ENCODE measurements at places on chromosomes 7 and 10.
A peak's percentile ranks its signal among the peaks of the same experiment; 100 is the strongest.

GRCh38 chr7:103343758-103344452 lies 662 bp downstream of the DNAJC2 start:
- DNase-seq = no peak

GRCh38 chr7:16564909-16565426 lies 38.3 kb downstream of the LRRC72 start:
- DNase-seq = peak; percentile 6

- DNase-seq = no peak
Measured at GRCh38 chr7:93948873-93949272, 27.3 kb downstream of the GNG11 start.

GRCh38 chr10:16586358-16587138 lies 64.9 kb upstream of the C1QL3 start:
- no peak for DNase-seq

DNA sequence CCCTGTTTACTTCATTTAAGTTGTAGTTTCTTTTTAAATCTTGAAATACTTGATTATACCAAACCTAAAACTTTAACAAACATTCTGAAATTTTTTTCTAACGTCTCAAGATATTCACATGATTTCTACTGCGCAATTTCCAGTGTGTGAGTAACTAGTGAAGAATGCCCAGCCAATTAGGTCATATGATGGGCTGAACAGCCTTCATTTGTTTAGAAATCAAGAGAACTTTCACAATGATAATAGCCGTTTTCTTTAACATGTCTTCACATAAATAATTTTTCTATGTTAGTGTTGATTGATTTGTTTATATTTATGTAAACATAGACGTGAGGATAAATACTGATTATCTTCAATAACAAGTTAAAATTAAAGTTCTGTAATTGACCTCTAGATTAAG lies 21.8 kb downstream of the STAM start:
- DNase-seq = peak; percentile 92

DNA sequence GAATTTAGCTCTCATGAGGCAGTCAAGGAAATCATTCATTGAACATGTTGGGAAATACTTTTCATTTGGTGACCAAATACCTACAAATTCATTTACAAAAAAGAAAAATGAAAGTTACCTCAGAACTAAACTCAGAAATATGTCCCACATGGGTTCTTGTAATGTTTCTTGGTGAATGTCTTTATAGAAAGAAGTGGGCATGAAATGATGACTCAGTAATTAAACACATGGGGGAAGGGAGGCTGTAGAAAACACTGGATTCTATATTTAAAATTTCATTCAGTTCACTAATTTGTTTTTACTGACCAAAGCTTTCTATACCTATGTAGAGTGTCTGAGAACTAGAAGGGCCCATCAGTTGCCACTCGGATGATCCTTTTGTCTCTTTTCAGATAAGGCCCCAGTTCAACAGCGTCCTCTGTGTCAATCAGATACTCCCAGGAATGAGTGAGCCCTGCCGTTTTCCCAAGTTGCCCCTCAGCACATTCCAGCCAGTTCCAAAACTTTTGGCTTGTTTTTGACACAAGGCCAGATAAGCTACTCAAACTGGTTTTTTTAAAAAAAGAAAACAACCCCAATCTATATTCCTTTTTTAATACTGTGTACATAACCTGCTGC lies 49.3 kb upstream of the AGBL3 start:
- no peak for DNase-seq

GRCh38 chr7:131330299-131330698 lies 2.6 kb downstream of the MKLN1 start:
- DNase-seq = no peak

DNA sequence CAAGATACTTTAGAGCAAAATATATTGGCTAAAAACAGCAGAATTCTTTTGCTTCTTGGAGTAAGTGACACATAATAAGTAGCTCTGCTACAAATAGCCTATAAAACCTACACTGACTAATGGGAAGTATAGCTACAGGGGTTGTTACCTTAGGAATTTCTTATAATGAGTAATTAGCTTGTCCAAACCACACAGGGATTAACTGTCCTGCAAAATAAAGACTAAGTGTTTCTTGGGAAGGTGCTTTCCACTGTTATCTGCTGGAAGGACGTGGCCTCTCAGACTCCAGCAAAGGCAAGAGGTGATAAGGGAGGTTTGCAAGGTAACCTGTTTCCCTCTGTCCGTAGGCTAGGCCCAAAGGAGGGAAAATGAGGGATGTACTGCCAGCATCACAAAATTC lies 302.4 kb downstream of the DOCK4 start:
- peak; percentile 35 for DNase-seq

- no peak for DNase-seq
Measured at GRCh38 chr10:119541459-119542356, 811 bp downstream of the RGS10 start.

DNA sequence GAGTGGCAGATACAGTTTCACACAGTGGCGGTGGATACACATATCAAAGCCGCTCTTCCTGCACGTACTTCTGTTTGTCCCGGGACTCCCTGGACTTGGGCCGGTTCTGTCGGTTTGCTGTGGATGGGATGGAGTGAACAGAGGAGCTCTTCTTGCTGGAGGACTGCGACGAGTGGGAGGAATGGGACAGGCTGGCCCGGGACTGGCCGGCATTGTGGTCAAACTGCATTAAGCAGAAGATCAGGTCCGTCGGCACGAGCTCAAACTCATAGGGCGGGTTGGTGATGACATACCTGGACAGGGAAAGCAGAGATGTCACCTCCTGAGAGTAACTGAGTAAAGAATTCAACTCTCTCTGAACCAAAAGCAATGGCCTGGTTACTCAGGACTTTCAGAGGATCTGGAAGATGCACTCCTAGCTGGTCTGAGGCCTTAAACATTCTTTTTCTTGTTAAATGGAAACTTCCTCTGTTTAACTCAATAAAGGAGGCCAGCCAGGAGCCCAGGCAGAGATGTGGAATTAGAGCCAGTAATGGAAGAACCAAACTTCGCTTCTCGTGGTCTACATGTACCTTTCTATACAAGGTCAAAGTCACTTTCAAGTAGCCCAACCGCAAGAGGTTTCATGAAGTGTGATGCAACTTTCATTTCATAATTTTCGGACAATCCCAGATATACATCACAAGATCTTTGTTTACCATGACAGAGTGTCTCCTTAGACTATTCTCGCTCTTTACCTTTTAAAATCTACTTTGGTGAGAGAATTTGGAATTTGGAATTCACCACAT lies 750.2 kb downstream of the KCNMA1 start:
- DNase-seq = no peak

DNA sequence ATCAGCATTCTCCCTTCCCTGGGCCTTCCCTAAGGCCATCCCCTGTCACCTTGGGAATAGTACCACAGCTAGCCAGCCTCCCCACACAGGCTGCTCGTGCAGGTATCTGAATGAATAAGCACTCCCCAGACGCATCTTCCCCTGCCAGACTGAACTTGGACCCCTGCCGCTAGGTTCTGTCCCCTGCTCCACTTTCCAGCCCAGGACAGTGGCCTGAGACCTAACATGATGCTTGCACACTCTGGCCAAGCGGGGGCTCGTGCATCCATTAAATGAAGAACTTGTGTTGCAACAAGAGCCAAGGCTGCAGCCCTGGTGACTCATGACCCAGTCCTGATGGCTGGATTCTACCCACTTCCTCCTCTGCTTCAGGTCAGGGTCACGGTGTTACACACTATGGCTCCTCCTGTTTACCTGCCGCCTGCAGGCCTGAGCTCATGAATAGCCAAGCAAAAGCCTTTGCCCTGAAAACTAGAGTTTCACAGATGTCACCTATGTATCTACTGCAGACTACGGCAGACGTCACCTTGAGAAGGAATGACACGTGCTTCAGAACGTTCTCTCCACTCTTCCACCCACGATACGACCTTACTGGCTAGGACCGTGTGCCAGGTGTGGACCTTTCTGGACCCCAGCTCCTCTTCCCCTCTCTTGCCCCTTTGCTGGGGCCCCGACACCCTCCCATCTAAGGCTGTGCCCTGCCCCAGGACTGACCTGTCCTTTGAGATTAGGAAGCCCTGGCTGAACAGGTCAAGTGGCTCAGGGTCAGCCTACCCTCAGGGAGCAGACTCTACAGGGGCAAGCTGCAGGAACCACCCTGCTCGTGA lies 6.5 kb downstream of the ASB13 start:
- no peak for DNase-seq

DNA sequence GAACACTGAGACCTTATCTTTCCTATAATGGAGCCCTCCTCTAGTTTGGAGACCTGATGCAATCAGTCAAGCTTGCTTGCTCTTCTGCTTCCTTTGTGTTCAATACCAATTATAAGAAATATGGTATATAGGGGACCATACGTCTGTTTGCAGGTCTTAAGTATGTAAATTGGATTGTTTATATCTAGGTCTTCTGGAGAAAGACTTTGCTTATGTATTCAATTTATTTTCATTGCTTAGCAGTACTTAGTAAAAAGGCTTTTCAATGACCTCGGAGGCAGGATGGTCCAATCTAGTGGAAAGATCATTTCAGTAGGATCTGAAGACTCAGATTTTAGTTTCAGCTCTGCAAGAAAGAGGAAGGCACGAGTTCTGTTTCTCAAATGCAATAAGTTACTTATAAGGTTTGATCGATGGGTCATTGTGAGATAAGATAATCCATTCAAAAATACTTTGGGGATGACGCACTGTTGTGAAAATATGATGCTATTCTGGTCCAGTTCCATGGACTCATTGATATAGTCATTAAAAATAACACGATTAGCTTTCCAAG lies 571.6 kb downstream of the SH2D4B start:
- DNase-seq = no peak

DNA sequence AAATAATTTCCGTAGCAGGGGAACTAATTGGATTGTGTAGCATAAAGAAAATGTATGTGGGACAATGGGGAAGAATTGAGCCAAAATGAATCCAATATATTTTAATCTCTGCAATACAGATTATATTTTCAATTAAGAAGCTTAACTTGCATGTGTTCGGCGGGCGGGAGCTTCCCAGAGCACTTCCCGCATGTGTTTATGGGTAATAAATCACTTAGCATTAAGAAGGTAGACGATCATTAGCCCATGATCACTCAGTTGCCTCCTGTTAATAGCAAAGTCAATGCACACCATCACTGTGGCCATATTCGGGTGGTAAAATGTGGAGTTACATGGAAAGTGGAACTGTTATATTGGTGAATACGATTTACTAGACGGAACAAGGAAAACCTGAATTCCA lies 122.9 kb upstream of the INSYN2A start:
- DNase-seq = no peak

- DNase-seq = no peak
Measured at GRCh38 chr10:80277016-80277415, 12.4 kb downstream of the MAT1A start.
